ENCODE measurements at places on chromosomes 12 and 14. TPM values are rescaled to one million over a fixed set of nuclear protein-coding genes. Genes with fewer than 3 reads are reported as not detected.

Gene CLEC2A
- not detected for total RNA-seq

Gene TDP1
- total RNA-seq, result 37.0 TPM

Gene RAD51AP1
- total RNA-seq, result 19.4 TPM

Gene WNT5B
- 5.8 TPM for total RNA-seq

Gene EEA1
- 14.3 TPM for total RNA-seq

Gene FOXN4
- total RNA-seq, result 9.0 TPM

Data from testis (tissue), 5 donors.